NCI-H1417 (cell line): ENCODE measurements at places on chromosomes 2 and 18.

GRCh38 chr2:43052204-43052943, 174.0 kb downstream of the ZFP36L2 start:
- DNase-seq, result no peak

- no peak for DNase-seq
Observed at GRCh38 chr2:170344663-170345346, 166.9 kb downstream of the MYO3B start.

DNA sequence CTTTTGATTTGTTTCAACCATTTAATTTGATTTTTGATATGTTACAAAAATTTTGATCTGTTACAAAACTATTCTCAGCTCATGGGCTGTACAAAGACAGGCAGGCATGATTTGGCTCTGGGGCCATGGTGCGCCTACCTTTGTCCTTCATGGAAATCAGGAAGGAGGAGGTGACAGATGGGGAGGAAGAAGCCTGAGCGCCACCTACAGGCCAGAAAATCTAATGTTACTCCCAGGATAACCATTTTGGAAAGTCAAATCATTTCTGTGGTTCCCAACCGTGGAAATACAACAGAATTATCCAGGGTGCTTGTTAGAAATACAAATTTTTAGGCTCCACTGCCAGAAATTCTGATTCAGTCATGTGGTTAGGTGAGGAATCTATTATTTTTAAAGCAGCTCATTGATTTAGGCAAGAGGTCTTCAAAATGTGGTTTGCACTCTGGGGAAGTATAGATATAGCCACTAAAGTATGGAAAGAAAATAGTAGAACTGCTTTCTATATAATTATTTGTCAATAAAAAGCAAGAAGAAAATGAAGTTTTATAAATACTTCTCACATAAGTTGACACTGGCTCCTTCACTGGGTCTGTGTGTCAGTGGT, 93.9 kb downstream of the EVA1A start:
- peak; percentile 26 for DNase-seq

DNA sequence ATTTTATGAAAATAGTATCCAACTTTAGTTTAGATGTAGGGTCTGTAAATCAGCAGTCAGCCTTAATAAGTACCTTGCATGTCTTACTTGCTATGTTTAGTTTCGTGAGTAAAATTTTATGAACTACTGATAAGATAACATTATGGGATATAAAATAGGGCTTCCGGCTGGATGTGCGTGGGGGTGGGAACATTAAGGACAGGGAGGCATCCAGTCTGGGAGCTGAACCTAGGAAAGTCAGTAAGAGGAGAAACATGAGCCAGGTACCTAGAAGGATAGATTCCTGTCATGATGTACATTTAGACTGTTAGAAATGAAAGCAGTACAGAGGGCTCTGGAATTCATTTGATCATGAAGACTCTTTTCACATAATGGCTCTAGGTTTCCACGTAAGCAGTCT, 12.7 kb upstream of the KCNJ13 start:
- no peak for DNase-seq

DNA sequence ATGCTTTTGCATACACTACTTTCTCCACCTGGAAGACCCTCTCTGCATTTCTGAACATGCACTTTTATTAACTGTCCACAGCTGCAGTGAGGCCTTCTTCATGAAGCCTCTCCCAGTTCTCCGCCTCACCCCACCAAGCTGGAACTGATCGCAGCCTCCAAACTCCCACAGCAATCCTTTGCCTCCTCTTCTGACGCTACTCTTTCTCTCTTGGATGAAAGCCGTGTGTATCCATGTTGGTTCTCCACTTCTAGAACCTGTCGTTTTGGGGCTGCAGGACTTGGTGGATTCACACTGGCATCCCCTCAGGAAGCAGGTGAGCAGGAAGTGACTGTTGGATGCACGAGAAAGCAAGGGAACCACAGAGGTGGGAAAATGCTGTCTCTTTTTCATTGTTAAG, 288.6 kb downstream of the MYCN start:
- DNase-seq, result no peak

GRCh38 chr2:103285354-103285753, 523.5 kb downstream of the TMEM182 start:
- DNase-seq, result peak; percentile 55

GRCh38 chr2:24543252-24543651, 52.2 kb downstream of the NCOA1 start:
- DNase-seq, result no peak

DNA sequence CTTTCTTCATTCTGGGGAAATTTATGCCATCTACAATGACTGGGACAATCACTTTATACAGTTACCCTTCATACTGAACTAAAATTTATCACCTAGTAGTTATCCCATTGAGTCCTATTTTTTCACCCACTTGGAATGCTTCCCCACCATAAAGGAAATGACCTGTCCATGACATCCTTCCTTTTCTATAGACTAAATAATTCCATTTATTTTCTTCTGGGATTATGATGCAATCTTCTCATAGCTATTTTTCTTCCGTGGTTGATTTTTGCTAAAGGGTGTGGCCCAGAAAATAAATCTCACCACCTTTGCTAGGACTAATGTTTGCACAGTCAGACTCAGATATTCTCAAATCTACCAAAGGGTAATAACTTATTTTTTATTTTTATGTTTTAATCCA, 186.1 kb upstream of the NRXN1 start:
- DNase-seq, result no peak
